CD8-positive, alpha-beta memory T cell (primary cell): ENCODE measurements at places on chromosomes 6 and 20.

GRCh38 chr6:83615025-83615999 lies 93.6 kb downstream of the SNAP91 start:
- no peak overlapping the region for H3K27ac ChIP-seq
- no peaks in the 10 kb centered on the region for H3K4me1 ChIP-seq
- no peak overlapping the region for H3K4me3 ChIP-seq
- H3K27me3 ChIP-seq = no peaks in the 10 kb centered on the region

DNA sequence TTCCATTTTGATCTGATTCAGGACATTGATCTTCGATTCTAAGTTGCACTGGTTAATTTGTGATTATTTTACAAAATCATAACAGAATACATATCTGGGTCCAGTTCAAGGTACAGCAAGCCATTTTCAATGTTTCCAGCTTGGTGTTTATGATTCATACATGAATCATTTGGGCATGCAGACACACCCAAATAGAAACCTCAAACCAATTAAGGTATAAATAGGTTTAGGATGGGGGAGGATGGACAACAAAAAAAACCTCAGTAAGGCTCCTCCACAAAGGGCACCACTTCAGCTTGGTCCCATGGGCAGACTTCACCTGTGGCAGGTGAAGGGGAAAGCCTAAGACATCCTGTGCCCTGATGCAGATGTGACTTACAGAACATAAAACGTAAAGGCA lies 192.7 kb downstream of the KHDC1L start:
- DNase-seq = no peak
- no peaks in the 10 kb centered on the region for H3K36me3 ChIP-seq
- no peaks in the 10 kb centered on the region for H3K27me3 ChIP-seq
- H3K27ac ChIP-seq = no peak overlapping the region
- no peaks in the 10 kb centered on the region for H3K4me1 ChIP-seq

- no peaks in the 10 kb centered on the region for H3K27me3 ChIP-seq
- H3K27ac ChIP-seq = no peak overlapping the region
- H3K4me3 ChIP-seq = no peak overlapping the region
- DNase-seq = no peak
Measured at GRCh38 chr20:6886065-6886729, 118.7 kb downstream of the BMP2 start.

- H3K36me3 ChIP-seq = peaks cover 7% of the 10 kb centered on the region
- no peaks in the 10 kb centered on the region for H3K4me1 ChIP-seq
- no peak for DNase-seq
- no peak overlapping the region for H3K4me3 ChIP-seq
Measured at GRCh38 chr6:15528870-15529269, 134.0 kb downstream of the DTNBP1 start.
